Aorta (tissue), 5 donors: ENCODE measurements at places on chromosomes 7 and 10. TPM values are rescaled to one million over a fixed set of nuclear protein-coding genes. Genes with fewer than 3 reads are reported as not detected.
A peak's percentile ranks its signal among the peaks of the same experiment; 100 is the strongest.

GRCh38 chr10:132297526-132297925, 10.2 kb downstream of the STK32C start:
- H3K4me3 ChIP-seq, result no peak overlapping the region
- no peaks in the 10 kb centered on the region for H3K27me3 ChIP-seq
- no peaks in the 10 kb centered on the region for H3K36me3 ChIP-seq
- no peak overlapping the region for H3K27ac ChIP-seq
- DNase-seq, result peak; percentile 10
- H3K4me1 ChIP-seq, result no peaks in the 10 kb centered on the region

- no peaks in the 10 kb centered on the region for H3K27me3 ChIP-seq
- no peak for DNase-seq
- H3K4me1 ChIP-seq, result no peaks in the 10 kb centered on the region
Observed at GRCh38 chr7:101231644-101232043, 6.0 kb downstream of the CLDN15 start.

DNA sequence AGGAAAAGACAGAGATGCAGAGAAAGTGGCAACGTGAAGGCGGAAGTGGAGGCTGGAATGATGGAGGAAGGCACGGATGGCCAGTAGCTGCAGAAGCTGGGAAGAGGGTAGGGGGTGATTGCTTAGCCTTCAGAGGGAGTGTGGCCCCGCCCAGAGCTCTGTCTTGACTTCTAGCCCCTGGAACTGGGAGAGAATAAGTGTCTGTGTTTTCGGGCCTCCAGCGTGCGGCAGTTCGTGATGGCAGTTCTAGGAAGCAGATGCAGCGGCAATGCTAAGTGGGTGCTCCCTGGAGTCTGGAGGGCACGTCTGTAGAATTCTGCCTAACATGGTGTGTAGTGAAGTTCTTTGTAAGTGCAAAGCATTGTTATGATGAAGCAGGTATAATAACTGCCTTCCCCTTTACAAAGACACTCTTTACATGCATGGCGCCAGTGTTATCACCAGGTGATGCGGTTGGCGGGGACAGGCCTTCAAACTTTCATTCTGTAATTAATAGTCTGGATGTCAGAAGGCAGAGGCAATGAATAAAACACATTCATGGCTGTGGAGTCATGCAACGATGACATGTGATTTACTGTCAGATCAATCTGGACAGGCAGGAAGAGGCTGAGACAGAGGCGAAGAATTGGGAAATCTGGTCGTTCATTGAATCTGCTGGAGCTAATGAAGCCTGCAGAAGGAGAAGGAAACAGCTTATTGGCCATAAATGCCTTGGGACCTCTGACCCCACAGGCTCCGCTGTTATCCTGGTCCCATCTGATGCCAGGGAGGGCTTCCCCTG, 228.6 kb downstream of the GLRX3 start:
- H3K4me1 ChIP-seq, result no peaks in the 10 kb centered on the region
- no peak overlapping the region for H3K27ac ChIP-seq
- H3K36me3 ChIP-seq, result no peaks in the 10 kb centered on the region
- H3K4me3 ChIP-seq, result no peak overlapping the region
- no peak for DNase-seq

The EPO gene
- total RNA-seq, result not detected

The TMEM229A gene
- total RNA-seq, result not detected
